ENCODE measurements at places on chromosomes 16 and 17. TPM values are rescaled to one million over a fixed set of nuclear protein-coding genes. Genes with fewer than 3 reads are reported as not detected.

BEAN1 gene
- total RNA-seq, result 1.8 TPM

HSD17B1 gene
- 2.4 TPM for total RNA-seq

- DNase-seq, result no peak
Observed at GRCh38 chr16:86256995-86257394, 253.3 kb upstream of the FOXF1 start.

DNA sequence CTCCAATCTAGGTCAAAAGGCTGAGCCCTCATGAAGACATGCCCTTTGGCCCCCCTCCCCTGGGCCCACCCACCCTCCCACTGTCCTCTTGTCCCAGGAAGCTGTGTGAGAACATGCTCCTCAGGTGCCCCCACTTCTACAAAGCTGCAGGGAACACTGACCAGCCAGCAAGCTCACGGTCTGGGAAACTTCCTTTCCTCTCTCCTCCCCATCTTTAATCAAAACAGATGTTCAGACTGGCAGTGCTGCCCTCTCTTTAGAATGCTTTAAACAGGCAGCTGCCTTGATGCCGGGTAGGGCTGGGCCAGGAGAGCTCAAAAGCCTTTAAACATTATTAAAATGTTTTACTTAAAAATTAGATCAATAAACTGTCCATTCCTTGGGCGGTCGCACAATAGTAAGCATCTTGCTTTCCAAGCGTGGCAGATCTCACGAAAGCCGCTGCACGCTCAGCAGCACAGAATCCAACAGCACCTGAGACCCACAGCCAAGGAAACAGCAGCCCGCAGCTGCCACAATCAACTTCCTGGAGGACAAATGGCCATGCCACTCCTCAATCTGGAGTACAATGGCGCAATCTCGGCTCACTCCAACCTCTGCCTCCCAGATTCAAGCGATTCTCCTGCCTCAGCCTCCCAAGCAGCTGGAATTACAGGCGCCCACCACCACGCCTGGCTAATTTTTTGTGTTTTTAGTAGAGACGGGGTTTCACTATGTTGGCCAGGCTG, 399.2 kb downstream of the SLC39A11 start:
- DNase-seq, result no peak

SLC5A10 gene
- total RNA-seq, result not detected

DNA sequence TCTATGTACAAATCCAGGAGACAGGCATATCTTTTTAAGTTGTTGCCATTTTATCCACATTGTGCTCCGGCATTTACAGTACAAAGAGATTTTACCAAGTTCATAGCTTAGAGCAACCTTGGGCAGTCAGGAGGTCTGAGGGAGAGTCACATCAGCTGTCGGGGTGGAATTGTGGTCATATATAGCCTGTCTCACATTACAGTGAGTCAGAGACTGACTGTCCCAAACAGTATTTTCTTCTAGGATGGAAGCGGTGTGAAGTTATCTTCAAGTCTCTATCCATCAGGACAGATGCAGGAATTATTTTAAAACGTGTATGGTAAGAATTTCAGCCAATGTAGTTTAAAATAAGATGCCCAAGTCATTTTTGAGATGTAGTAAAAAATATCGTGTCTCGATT, 53.0 kb downstream of the GPRC5B start:
- DNase-seq, result no peak

- DNase-seq, result no peak
Observed at GRCh38 chr16:84712801-84713775, 13.3 kb downstream of the USP10 start.

- no peak for DNase-seq
Observed at GRCh38 chr17:58758890-58759289, 3.2 kb downstream of the PPM1E start.

IST1 gene
- 189 TPM for total RNA-seq

DNA sequence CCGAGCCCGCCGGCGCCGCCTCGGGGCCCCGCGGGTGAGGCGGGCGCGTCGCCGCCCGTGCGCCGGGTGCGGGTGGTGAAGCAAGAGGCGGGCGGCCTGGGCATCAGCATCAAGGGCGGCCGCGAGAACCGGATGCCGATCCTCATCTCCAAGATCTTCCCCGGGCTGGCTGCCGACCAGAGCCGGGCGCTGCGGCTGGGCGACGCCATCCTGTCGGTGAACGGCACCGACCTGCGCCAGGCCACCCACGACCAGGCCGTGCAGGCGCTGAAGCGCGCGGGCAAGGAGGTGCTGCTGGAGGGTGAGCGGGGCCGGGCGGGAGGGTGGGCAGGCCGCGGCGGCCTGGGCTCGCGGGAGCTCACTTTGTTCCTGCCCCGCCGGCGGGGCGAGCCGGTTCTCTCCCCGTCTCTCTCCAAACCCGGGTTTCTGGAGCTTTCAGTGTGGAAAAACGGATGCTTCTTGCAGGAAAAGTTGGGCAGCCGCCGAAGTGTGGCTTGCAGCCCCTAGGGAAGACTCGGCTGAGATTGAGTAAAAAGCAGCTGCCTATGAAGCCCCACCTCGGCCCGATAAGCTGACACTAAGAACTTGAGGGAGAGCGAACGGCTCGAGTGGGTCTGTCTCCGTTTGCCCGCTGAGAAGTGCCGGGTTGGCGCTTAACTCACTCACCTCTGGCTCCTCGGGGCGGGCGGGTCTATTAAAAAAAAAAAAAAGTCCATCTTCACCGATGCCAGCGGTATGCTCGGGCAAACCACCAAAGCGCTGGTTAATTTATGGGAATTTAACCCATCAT, 677 bp downstream of the SNTB2 start:
- peak; percentile 72 for DNase-seq

GRCh38 chr16:51538707-51539498, 387.8 kb upstream of the SALL1 start:
- DNase-seq, result no peak

GRCh38 chr17:12719948-12720347, 54.3 kb downstream of the MYOCD start:
- no peak for DNase-seq

DNA sequence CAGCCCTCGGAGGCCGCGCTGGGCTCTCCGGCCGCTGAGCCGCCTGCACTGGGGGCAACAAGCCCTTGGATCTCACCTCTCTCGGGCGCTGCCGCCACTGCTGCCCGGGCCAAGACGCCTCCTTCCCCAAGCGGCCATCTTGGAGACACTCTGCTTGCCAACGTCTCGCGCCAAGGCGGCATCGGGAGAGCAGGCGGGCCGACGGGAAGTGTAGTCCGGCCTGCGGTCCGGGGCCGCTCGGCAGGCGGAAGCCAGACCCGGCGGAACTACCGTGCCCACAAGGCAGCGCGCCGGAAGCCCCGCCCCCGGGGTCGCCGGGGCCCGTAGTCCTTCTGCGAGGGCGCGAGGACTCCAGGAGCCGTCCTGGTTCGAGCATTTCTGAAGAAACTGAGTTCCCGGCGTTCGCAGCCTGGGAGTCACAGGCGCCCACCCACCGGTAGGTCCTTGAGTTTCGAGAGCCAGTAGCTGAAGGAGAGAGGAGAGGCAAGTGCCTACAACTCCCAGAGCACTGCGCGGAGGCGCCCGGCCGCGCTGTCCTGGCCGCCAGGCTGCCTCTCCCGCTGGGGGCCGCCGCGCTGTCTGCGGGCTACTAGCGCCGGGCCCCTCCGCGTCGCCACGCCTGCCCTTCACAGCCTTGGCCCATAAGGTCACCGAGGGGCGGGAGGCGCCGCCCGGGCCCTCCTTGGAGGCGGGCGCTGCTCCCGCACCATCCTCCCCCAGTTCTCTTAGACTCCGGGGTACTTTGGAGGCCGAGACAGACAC, at the start of gene TMEM11:
Gene TMEM11 (minus strand): TSS at position 147 of the 762 bp plus-strand sequence. CDS start 9 bp downstream, at position 138.
- peak; percentile 97 for DNase-seq

GRCh38 chr16:50254072-50254471, 12.3 kb upstream of the ADCY7 start:
- peak; percentile 39 for DNase-seq

SNX20 gene
- total RNA-seq, result 2.6 TPM

DNA sequence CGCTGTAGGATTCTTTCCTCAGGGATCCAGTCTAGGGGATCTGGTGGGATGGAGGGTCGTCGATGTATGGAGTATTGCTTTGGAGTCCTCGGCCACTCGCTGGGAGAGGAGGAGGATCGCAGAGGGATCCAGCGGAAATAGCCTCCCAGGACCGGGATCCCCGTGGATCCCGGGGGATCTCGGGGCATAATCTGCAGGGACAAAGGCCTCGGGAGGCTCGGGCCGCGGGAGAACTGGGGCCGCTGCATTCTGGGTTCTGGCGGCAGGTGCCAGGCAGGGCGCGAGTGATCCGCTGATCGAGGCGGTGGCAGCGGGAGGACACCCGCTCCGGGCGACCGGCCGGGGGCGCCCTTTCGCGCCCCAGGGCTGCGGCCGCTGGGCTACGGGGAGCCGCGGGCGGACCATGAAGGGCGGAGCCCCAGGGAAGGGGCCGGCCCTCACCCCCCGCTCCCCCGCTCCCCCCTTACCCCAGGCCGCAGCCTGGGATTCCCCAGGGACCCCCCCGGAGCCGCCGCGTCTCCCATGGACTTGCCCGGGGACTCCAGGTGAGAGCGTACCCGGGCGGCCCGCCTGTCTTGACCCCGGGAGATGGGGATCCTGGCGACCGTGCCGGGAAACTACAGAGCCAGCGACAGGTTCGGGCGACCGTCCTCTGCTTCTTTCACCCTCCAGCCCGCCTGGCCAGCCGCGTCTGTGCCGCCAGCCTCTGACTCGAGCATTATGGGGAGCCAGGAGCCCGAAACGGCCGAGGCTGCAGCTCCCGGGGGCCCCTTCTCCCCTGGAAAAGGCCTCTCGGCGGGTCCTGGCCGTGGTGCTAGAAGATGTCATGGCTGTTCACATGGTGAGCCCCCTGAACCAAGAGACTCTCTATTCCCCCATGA, 604 bp downstream of the PRR14 start:
- peak; percentile 80 for DNase-seq

DNA sequence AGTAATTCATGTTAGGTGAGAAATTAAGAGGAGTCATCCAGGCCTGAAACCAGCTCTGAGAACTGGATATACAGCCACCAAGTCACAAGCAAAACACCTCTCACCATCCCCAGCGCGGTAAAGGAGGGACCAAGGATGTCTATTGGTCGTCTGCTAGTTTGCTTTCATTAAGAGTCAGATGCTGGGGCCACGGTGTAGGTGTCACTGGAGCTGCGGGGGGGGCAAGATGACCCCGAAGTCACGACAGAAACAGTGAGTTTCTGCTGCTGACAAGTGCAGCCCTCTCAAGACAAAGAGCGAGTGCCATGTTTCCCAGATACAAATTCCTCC, 790 bp downstream of the NCBP3 start:
- no peak for DNase-seq

CCL13 gene
- 28.8 TPM for total RNA-seq

DNA sequence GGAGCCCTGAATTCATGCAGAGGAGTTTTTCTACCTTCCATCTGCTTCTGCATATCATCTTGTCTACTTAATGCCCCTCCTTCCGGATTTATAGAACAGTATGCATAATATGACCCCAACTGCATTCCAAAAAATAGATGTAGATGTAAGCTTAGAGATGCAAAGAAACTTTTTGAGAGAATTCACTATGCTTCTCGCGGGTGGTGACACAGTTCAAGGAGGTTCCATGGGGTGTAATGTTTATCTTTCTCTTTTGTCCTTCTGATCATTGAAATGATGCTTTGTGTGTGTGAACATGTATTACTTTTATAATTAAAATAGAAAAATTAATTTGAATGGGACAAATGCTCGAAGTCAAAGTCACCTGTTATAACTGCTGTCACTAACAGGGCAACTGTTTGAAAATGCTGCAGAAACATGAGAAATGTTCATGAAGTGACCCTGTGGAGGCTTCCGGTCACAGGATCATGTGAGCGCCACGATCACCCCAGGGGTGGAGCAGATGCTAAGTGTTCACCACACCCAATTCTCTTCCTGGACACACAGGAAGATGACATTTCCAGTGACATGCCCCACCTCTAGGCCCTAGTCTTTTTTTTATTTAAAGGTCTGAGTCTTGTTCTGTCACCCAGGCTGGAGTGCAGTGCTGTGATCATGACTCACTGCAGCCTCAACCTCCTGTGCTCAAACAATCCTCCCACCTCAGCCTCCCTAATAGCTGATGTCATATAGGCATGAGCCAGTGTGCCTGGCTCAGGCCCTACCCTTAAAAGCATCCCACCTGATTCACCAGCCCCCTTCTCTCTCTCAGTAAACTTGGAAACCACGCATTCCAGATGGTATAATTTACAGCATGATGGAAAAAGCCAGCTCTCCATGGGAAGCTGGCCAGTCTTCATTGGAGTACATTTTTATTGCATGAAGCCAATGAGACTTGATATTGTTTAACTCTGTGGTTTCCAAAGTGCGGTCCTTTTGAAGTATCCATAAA, 21.0 kb upstream of the AGRP start:
- DNase-seq, result no peak
